Chondrocyte (in vitro differentiated cells): ENCODE measurements at places on chromosomes 4 and X. TPM values are rescaled to one million over a fixed set of nuclear protein-coding genes. Genes with fewer than 3 reads are reported as not detected.

DNA sequence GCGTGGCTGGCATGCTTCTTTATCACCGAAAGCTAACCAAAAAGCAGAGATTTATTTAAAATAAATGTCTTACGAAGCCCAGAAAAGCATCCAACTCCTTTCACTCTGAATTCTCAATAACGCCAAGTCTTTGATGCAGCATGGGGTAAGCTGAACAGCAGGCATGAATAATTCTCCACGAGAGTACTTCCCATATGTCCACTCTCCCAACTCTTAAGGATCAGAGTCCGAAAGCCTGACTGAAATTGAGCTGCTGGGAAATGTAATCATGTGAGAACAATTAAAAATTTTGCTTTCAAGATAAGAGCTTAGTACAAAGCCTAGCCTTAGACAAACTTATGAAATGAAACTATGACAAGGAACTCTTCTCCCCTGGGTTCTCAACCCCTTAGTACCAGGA lies 7.5 kb upstream of the SLC39A8 start:
- no peak for DNase-seq

- DNase-seq: no peak
These were observed 83.2 kb upstream of the PLAC8 start for GRCh38 chr4:83197555-83198235.

DNA sequence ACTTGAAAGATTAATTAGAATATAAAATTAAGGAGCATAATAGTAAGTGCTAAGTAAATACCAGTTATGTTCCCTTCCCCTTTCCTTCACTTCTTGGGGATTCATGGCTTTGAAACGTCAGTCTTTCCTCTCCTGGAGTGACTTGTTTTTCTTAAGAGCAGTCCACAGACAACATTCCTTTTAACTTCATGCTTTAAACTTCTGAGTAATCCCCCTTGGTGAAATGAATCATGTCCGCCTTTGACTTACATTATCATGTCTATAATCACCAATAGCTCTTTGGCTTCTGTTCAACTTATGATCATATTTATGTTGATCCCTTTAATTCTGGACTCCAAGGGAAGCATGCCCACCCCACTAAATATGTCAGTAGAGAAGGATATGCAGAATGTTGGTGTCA lies 1012.1 kb upstream of the SLIT2 start:
- DNase-seq: no peak

DNA sequence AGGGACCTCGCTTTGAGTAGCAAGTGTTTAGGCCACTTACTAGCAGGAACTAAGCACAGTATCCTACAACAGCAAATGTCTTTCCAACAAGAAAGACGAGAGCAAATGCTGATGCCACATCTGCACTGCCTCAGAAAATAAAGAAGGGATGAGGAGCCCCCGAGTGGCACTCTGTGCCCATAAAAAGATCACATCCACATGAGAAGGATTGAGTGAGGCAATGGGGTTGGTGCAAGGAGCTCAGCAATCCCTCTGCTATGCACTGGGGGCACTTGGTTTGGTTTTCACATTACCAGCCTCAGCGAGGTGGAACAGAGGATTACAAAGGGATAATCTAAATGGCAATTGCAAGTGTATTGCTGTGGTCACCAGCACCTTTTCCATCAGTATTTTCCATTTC lies 252.8 kb upstream of the SLC7A11 start:
- DNase-seq: no peak

- no peak for DNase-seq
These were observed 7.2 kb upstream of the FAM9C start for GRCh38 chrX:13051529-13052172.

The SPANXN3 gene
- total RNA-seq: not detected in 3 replicates

The UGT2B17 gene
- not detected in 3 replicates for total RNA-seq

The ANKRD50 gene
- total RNA-seq: 47.2 to 54.4 TPM (median 47.8 TPM) in 3 replicates

The GUCY1B1 gene
- 13.7 to 21.5 TPM (median 20.5 TPM) in 3 replicates for total RNA-seq

The ZMYM3 gene
- 31.9 to 35.2 TPM (median 32.1 TPM) in 3 replicates for total RNA-seq

The HMGN5 gene
- total RNA-seq: 1.1 to 6.5 TPM (median 1.7 TPM) in 3 replicates
